ENCODE measurements at places on chromosomes 12 and 14.

DNA sequence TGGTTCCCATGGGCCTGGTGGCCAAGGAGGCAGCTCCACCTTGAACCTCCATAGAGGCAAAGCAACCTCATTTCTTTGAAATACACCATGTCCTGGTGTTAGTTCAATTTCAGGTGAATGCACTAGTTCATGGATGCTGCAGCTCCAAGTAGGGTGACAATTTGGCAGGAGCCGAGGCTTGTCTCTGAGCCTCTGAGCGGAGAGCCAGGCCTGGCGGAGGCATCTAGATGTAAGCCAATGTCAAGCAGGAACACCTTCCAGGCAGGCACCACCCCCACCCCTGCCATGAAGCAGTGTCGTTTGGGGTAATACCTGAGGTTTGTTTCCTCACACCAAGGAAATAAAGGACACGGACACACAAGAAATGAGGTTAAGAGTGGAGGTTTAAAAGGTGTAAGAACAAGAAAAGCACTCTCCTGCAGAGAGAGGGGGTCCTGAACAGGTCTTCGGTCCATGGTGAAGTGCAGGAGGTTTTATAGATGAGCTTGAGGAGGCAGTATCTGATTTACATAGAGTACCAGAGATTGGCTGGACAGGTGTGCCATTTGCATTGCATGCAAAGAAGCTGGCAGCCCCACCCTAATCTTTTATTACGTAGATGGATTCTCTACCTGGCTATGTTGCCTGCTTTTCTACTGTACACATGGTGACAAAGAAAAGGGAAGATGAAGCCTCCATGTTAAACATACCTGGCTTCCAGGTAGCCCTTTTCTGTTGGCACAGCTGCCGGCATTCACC is 60.3 kb downstream of the RIN3 start:
- DNase-seq, result no peak

- no peak for DNase-seq
Observed at GRCh38 chr14:93009471-93010129, 86.7 kb downstream of the CHGA start.

DNA sequence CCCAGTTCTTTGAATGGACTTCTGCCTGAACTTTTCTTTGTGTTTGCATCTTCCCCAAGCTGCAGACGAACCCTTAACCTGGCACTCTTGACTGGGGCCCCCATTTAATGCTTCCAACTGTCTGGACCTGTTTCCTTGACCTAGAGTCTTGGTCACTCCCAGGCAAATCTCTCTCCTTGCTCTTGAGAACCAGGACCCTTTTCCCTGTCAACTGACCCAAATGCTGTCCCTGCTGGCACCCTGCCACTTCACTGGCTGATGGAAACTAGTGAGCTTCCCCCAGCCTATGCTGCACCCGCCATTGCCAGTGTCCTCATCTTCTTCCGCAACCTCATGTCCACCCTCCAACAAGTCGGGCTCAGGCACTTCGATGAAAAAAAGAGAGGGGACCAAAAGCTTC is 79.5 kb downstream of the PRIMA1 start:
- no peak for DNase-seq

DNA sequence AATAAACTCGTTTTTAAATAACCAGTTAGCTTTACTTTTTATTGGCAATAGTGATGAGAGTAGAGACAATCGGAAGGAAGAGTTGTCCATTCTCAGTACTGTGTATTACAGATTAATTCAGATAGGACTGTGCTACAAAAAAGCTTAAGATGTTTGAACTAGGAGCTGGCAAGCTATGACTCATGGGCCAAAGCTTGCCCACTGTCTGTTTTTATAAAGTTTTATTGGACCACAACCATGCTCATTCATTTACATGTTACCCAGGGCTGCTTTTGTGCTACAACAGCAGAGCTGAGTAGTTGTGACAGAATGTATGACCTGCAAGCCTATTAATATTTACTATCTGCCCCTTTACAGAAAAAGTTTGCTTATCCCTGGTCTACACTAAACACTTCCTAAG is 19.4 kb downstream of the GNS start:
- DNase-seq, result peak; percentile 67

Measured in EL (cell line).